ENCODE measurements at places on chromosomes 7 and 10.

- DNase-seq: peak; percentile 97
Observed at GRCh38 chr7:91264046-91264923, at the start of gene FZD1. Gene FZD1, plus strand, starts transcription at chr7:91264433. Its CDS starts 448 bp downstream, at chr7:91264881.

GRCh38 chr10:94218493-94219183, 144.1 kb downstream of the NOC3L start:
- DNase-seq: no peak

- DNase-seq: no peak
Observed at GRCh38 chr7:64998865-64999164, 7.7 kb downstream of the ERV3-1 start.

DNA sequence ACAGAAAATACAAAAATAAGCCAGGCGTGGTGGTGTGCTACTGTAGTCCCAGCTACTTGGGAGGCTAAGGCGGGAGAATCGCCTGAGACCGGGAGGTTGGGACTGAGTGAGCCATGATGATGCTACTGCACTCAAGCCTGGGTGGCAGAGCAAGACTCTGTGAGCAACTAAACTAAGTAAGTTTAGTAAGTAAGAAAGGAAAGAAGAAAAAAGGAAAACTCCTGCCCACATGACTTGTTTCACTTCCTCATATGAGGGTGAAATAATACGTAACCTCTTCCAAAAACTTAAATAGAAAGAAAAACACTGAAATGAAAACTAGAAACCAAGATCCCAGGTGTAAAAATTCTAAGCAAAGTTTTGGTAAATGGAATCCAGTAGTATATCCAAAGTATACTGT, 79.6 kb downstream of the LARP4B start:
- DNase-seq: no peak

DNA sequence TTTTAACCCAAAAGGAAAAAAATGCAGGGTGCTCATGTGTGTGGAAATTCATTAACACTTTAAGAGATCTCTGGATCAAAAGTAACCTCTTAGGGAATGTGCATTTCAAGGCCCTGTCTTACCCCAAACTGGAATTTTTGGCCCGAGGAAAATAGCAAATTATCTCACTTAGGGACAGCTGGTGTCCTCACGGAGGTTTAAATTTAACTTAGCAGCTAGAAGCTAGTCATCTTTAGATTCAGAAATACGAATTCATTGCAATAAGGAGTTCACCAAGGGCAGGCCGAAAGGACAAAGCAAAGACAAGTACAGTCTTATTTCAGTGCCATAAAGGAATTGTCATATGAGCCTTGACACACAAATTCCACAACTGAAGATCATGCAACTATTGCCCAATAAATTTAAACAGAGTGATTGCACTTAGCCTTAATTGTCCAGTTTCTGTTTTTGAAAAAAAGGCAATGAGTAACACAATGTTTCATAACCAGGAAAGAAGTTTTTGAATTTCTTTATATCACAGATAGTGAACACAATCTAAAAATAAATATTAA, 22.4 kb upstream of the SEMA3C start:
- no peak for DNase-seq

GRCh38 chr7:134567368-134567767, 18.5 kb downstream of the AKR1B15 start:
- no peak for DNase-seq

DNA sequence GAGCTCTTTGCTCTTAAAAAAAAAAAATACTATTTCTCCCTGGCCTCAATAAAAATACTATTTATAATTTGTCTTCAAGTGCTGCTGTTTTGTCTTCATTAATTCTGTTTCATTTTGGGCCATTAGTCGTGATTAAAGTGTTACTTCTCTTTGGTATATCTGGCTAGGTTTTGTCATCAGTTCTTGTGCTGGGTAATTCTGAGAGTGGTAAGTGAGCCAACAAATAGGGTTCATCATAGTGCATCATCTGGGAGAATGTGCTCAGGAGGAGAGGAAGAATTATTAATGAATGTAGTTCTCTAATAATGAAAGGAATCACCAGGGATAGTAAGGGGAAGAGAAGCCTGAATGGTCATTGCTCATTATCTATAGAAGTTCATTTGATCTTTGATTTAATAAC, 70.0 kb downstream of the LCOR start:
- DNase-seq: no peak

DNA sequence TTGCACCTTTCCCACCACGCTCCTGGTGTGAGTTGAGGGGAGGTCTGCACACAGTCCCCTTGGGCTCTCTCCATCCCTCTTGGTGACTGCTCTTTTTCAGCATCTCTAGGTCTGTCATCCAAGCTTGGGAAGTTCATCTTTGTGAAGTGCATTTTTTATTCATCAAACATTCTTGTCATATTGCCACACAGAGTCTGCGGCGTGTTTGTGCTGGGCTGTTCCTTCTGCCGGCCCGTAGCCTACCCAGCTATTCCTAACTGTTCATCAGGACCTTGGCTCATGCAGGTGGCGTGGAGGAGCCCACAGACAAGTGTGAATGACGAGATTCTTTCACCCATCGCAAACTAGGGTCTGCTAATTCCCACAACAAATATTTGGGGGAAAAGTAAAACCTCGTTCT, 164.8 kb downstream of the RTKN2 start:
- no peak for DNase-seq

DNA sequence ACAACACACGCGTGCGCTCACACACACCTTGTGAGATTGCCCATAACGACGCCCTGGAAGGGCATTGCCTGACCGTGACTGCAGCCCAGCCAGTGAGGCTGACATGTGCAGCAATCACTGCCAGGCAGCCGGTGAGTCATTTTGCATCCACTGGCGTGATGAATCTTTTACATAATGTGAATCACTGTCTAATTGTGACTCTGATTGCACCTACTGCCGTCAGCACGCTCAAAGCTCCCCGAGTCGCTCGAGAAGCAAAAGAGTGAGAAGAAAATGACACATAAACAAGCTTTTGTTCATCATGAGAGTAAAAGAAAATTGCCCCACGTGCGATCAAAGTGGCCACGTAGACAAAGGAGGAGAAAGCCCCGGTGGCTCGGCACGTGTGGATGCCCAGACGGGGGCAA, 117.4 kb upstream of the PFKP start:
- no peak for DNase-seq

DNA sequence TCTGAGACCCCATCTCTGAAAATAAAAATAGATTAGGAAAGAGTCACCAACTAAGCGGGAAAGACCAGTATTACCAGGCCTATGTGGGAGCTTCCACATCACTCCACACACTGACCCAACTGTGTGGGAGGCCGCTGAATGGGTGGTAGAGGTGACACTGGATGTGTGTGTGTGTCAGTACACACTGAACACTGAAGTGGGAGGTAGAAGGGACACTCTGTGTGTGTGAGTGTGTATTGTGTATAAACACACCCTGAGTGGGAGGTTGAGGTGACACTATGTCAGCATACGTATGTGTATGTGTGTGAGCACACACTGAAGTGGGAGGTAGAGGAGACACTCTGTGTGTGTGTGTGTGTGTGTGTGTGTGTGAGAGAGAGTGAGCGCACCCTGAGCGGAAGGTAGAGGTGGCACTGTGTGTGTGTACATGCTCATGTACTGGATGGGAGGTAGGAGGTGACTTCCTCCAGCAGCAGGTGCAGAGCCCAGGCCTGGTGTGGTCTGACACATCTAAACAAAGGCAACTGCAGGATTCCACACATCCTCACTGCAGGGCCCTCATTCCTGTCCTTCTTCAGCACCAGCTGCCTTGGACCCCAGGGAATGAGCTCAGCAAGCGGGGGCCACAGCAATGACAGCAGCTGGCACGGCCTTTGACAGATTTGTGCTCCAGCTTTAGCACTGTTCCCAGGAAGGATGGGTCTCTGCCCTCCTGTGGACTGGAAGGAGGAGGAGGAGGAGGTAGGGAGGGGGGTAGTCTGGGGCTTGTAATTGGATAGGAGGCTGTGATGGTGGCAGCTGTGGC, 26.5 kb upstream of the RBM20 start:
- no peak for DNase-seq

- DNase-seq: no peak
Observed at GRCh38 chr7:104928721-104929400, 85.1 kb upstream of the KMT2E start.

- DNase-seq: no peak
Observed at GRCh38 chr7:54076616-54077015, 465.6 kb upstream of the VSTM2A start.

GRCh38 chr7:151374139-151374538, 32.5 kb downstream of the NUB1 start:
- no peak for DNase-seq

- DNase-seq: no peak
Observed at GRCh38 chr10:14047431-14047830, 283.3 kb downstream of the FRMD4A start.

DNA sequence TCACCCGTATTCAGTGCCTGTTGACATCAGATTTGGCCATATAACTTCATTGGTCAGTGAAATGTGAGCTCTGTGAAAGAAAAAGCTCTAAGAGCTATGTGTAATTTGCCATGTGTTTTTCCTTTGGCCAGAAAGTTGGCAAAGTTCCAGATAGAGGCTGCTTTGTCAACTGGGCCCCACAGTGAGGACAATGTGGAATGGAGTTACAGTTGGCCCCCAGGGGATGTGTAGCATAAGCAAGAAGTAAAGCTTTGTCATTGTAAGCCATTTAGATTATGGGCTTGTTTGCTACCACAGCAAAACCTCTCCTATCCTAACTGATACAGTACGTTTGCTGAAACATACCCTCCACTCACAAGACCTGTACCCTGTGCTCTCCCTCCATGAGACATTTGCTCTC, 119.1 kb upstream of the HABP2 start:
- no peak for DNase-seq

DNA sequence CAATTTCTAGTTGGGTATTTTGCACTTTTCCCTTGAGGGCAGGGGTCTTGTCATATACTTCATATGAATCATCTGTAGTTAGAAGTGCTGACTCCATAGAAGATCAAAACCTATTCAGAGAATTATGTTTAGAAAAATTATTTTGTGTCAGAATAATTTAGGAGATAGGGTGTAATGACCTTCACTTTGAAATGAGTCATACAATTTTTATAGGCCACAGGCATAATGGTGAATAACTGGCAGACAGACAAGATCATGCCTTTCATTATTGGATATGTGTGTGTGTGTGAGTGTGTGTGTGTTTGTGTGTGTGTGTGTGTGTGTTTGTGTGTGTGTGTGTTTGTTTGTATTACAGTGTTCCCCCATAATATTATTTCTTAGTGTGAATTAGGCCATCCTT, 523.0 kb downstream of the ANKRD7 start:
- DNase-seq: no peak

DNA sequence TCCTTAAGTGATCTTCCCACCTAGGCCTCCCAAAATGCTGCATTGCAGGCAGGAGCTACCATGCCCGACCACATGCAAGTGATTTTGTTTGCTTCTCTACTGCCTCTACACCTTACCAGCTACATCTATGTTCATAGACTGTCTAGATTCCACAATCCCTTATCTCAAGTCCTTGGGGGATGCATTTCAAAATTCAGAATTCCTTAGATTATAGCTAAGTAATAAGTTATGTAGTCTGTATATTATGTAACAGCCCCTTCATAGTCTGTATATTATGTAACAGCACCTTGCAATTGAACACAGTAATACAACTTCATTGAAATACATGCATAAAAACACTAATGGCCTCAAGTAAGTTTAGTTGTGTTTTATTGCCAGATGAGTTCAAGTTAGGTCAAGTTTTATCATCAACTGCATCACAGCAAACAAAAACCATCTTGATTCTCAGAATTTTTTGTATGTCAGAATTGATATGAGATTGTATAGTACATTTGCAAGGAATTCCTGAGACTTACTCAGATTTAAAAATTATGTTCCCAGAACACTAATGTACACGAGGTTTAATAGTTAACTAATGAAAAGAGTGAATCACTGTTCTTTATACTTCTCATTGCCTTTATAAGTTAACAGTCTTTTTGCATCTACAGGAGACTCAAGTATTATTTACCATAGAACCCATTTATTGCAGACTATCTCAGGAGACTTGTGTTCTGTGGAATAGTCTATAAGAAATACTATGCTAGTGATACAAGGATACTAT, 11.6 kb upstream of the FOXP2 start:
- no peak for DNase-seq

GRCh38 chr10:26857991-26858706, 2.6 kb downstream of the ABI1 start:
- no peak for DNase-seq

DNA sequence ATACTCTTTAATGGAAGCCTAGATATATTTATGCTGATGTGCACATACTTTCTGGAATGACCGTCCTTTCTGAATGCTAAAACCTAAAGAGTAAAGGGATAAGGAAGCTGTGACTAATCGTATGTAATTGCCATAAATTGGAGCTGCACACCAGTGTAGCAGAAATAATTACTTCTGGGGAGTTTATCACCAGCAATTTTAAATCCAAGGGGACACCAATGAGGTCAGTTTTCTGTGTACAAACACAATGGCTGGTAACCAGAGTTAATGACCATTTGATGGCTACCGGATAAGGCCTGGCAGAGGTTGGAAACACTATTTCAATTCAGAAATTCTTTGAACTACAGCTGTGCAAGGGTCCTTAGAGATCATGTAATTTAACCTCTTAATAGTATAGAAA, 670.1 kb downstream of the REEP3 start:
- no peak for DNase-seq

DNA sequence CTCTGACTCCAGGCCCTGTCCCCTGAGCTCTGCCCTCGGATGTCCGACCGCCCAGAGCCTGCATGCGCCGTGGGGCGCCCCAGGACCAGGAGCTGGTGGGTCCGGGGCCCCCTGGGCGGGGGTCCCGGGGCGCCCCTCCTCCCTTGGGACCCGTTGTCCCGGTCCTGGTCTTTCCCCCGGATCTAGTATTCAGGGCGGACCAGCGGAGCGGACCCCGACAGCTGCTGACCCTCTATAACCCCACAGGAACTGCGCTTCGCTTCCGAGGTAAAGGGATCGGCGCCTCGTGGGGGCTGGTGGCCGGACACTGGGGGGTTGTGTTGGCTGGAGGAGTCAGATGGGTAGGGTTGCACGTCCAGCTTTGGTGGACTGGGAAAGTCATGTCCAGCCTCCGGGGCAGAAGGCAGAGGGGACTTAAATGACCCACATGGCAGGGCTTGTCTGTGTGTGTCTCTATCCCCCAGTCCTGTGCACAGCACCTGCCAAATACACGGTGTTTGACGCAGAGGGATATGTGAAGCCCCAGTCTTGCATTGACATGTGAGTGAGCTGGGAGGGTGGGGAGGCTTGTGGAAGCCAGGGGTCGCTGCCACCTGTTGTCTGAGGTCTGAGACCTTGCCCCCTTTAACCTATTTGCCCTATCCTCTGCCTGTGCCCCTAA, 520 bp downstream of the MOSPD3 start:
- DNase-seq: peak; percentile 37

Data from HAP-1 (cell line).